DMS53 (cell line): ENCODE measurements at places on chromosomes 3 and 15.

DNA sequence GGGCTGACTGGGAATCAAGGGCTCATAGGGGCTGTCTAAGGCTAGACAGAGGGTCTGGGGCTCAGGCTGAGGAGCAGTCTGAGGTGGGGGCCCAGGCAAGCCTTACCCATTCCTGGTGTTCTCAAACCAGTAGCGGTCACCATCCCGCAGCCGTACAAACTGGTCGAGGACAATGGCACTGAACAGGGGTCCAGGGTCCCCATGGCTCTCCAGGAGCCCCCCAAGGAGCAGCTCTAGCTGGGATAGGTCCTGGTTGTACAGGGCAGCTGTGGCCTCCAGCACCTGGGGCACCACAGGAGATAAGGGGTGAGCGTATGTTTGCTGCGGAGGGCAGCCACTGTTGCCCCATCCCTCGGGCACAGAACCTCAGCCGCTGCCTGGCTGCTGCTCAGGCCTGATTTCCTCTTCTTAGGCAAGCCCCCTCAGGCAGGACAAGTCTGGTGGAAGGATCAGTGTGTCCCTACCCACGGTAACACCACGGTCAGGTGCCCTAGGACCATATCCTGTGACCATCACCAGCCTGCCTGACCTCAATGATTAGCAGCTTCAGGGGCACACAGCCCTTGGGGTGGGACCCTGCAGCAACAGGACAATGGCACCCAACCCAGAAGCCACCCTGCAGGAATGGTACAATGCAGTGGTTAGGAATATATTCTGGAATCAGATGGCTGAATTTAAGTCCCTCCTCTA lies 5.9 kb downstream of the DUOX2 start:
- no peak for DNase-seq

DNA sequence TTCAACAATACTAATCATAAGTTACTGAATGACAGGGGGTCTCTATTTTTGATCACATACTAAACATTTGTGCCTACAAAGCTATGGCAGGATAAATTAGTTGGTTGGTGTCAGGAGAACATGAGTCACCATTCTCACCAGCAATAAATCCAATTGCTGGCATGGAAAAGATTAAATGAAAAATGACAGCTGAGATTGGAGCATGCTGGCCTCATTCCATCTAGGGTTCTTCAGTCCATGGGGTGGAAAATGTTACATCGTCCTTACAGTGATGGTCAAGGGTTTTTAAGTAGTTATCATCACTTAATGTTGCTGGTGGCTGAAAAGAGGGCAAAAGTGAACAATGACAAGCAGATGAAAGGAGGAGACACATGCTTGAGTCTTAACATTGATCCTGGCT lies 180.1 kb upstream of the BCL6 start:
- DNase-seq, result no peak

- DNase-seq, result no peak
These were observed 76.3 kb upstream of the ICE2 start for GRCh38 chr15:60555291-60555690.

- DNase-seq, result no peak
These were observed 221.5 kb upstream of the ICE2 start for GRCh38 chr15:60700437-60700836.

- DNase-seq, result peak; percentile 11
These were observed 15.4 kb downstream of the ZNF148 start for GRCh38 chr3:125359700-125360099.

- no peak for DNase-seq
These were observed 351.0 kb upstream of the THRB start for GRCh38 chr3:24845524-24846155.

DNA sequence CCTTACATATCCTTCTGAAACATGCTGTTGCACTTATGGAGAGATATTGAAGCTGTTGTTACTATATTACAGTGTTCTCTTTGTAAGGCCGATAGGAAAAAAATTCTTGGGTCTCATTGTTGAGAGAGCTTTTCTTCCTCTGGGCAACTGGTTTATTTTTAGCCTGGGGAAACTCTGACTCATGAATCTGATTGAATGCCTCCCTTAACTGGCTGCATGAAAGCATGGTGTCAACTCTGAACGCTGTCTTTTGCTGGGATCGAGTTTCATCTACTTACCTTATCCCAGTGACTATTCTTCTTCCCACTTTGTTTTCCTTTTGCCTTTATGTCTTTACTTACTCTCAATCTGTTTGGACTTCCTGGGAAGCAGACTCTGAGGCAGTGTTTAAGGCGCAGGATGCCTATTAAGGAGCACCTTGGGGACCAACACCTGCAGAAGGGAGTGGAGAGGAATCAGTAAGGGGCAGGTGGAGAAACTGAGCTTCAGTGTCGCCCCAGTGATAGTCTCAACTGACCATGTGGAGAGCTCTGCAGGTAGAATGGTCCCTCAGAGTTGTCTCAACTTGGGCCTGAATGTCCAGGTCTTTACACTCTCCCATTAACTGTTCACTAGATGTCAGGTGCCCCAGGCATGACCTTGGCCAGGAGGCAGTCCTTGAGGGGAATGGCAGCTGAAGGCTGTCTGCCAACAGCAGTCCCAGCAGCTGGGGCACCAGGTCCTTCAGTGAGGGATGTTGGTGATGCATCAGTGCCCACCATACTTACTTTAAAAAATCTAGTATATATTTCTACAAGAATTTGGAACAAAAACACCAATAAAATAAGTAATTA lies 88.9 kb upstream of the CCNL1 start:
- DNase-seq, result peak; percentile 73

DNA sequence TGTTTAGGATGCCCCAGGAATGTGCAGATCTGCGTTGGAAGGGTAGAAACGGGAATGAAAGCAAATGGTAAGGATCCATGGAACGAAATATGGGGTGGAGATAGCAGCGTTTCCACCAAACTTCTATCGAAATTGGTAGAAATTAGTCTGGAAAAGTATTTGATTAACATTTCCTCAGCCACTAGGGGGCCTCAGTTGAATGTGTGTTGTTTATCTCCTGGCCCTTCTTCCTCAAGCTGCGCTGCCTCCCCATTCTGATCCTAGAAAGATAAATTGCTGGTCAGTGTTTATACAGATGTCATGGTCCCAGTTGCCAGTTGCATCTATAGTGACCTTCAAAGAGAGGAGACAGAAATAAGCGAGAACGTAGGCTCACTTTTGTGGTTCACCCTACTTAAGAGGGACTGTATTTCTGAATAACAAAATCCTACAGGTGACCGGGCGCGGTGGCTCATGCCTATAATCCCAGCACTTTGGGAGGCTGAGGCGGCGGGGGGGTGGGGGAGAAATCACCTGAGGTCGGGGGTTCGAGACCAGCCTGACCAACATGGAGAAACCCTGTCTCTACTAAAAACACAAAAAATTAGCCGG lies 457.1 kb downstream of the SQOR start:
- peak; percentile 79 for DNase-seq

- no peak for DNase-seq
These were observed 74.8 kb upstream of the MAGI1 start for GRCh38 chr3:66113542-66113941.

GRCh38 chr3:124962403-124962940 lies 27.9 kb upstream of the MUC13 start:
- peak; percentile 16 for DNase-seq

DNA sequence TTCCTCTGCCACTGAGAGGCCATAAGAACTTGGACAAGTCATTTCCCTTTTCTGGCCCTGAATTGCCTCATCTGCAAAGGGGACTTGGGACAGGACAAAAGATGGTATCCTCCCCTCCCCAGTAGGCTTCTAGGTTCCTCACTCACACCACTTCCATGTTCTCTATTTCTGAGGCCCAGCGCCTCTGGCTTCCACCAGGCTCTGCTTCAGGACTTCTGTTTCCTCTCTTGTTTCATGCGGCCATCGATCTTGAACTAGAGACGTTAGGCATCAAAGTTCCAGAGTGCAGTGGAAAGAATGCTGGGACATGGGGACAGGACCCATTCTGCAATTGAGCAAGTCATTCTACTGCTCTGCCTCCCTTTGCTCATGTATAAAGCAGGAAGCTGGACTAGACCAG lies 1.7 kb downstream of the TM4SF4 start:
- DNase-seq, result no peak

DNA sequence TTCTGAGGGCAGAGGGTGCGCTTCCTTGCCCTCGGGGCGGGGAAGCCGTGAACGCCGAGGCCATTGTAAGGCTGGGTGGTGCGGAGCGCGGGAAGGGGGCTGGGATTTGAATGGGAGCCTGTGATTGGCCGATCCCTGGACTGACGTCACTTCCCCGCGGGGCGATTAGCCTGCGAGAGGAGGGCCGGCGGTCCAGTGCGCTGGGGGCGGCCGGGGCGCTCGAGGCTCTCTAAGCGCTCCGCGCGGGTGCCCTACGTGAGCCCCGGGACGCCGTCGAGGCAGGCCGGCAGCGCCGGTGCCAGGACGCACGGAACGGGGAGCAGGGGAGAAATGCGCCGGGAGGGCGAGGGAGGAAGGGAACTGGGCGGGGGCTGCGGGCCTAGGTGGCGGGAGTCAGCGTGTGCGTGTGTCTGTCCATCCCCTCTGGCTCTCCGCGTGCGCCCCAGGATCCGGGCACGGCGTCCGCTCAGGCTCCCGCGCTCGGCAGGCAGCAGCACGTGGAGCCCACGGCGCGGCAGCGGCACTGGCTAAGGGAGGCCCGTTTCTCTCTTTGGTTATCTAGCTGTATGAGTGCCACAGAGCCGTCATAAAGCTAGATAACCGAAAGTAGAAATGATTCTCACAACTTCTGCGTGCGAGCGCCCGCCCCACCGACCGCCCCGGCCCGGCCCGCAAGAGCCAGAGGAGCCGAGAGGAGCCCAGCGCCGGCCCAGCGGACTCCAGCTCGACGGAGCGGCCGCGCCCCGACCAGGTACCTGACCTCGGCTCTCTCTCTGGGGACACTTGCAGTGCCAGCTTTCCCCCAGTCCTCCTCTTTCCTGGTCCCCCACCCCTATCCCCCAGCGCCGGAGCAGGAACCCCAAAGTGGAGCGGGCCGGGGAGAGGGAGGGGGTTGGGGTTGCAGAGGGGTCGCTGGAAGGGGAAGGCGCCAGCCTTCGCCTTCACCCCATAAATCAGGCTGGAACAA lies 33.1 kb upstream of the POLG start:
- DNase-seq, result peak; percentile 90

- DNase-seq, result no peak
These were observed 20.9 kb upstream of the SPPL2A start for GRCh38 chr15:50786438-50786837.

DNA sequence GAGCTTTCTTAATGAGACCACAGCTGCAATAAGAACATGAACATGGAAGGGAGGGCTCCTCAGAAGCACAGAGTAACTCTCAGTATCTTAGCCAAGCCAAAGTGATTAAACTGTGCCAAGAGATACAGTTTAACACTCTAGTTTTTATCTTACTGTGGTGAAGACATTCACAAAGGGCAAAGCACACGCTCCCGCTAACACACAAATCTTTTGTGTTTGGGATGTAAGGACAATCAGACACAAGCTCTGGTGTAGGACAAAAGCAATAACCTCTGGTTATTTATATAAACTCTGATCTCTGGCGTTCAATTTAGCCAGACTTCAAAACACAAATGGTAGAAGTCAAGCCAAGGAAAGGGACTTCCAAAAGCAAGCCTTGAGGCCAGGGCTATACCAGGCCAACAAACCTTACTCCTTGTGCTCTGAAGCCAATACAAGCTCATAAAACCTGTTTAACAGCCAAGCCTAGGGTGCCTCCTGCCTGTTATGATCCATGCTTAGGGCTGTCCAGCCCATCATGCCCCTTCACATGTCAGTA lies 27.8 kb downstream of the DPH3 start:
- DNase-seq, result no peak

DNA sequence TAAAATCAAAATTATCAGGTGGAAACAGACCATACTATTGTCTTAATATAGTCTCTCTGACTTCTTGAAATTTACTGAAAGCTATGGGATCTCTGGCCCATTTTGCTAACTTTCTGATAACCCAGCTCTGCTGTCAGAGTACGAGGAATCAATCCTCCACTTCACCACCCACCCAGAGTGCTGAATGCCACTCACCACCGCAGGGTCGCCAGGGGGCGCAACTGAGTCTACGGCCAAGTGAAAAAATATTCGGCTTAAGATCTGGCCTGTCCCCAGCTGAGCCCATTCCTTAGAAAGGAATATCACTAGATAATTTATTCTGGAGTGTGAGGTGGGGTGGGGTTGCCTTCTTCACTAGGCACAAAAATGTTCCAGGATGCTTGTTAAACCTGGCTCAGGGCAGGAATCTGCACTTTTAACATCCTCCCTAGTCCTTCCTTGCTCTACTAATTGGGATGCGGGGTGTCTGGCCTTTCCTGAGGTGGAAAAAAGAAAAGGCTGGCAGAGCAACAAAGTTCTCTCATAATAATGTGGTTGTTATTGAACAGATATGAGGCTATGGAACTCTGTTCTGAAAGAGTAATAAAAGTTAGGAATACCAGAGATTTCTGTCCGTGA lies 520.6 kb downstream of the MFSD1 start:
- peak; percentile 18 for DNase-seq

- DNase-seq, result no peak
These were observed 289.5 kb downstream of the NEK10 start for GRCh38 chr3:27079427-27080257.

DNA sequence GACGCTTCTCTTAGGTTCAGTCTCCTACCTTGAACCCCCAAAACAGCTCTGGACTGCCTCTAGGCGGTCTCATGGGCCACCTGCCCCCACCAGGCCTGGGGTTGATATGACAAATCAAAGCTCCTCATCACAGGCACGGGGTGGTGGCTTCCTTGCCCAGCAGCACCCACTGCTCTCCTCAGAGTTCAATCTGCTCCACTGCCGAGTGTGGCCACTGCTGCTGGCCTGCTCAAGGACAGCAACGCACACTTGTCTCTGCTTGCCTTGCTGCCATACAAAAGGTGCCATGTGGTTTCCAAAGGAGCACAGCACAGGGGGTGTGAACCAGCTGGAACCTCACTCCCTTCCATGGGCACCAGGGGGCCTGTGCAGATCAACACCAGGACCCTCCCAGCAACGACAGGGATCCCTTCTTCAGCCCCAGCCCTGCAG lies 10.2 kb downstream of the KBTBD13 start:
- DNase-seq, result peak; percentile 15

DNA sequence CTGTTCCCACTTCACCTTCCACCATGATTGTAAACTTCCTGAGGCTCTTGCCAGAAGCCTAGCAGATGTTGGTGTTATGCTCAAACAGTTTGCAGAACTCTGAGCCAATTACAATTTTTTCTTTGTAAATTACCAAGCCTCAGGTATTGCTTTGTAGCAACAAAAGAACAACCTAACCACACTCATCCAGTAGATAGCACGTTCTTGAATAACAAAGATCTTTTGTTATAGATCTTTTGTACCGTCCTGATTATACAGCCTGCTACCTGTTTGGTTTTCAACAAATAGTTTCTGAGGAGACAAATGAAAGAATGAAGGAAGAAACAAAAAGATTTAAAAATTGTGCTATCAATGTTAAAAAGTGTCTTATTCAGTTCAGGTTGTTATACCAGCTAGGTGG lies 474.7 kb upstream of the ALCAM start:
- no peak for DNase-seq

- DNase-seq, result peak; percentile 13
These were observed 52.8 kb downstream of the SEMA5B start for GRCh38 chr3:122974764-122975162.

DNA sequence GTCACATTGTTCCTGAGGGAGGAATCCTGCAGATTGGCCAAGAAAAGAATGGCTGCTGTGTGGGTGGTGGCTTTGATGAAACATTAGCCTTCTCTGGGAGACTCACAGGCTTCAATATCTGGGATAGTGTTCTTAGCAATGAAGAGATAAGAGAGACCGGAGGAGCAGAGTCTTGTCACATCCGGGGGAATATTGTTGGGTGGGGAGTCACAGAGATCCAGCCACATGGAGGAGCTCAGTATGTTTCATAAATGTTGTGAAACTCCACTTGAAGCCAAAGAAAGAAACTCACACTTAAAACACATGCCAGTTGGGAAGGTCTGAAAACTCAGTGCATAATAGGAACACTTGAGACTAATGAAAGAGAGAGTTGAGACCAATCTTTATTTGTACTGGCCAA lies 6.1 kb downstream of the PTX3 start:
- DNase-seq, result no peak

GRCh38 chr3:1969281-1969680 lies 129.4 kb upstream of the CNTN4 start:
- no peak for DNase-seq
